ENCODE measurements at places on chromosomes 7 and 10.

- DNase-seq, result no peak
These were observed 209.6 kb downstream of the PTPRN2 start for GRCh38 chr7:158377800-158378623.

DNA sequence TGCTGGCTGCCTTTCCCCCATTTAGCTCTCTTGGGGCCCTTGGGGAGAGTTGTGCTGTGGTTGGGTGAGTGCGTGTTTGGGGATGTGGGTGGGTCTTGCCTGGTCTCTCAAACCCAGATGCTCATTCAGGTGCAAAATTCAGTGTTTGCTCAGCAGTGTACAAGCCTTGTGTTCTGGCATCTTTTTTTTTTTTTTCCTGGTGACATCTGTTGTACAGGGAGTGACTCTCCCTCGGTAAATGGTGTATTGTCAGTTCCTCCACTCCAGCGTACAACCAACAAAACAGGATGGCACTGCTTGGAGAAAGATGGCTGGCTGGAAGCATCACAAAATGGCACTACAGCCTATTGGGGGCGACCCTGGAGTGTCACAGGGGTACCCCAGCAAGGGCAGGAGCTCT lies 75.5 kb downstream of the LRMDA start:
- DNase-seq, result no peak

DNA sequence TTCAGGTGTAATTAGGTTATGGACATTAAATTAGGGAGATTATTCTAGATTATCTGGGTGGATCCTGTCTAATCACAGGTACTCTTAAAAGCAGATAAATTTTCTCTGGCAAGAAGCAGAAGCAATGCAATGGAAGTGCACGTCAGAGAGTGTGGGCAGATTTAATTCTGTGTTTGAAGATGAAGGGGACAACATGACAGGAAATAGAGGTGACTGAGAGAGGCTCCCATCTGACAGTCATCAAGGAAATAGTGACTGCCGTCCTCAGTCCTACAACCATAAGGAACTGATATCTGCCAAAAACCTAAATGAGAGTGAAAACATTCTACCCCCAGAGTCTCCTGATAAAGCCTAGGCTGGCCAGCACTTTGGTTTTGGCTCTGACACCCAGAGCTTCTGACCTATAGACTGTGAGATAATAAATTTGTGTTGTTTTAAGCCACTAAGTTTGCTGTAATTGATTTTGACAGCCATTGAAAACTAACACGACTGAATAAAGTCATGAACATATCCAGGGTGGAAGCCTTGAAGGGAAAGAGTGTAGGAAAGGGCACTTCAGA lies 30.5 kb upstream of the DDX50 start:
- no peak for DNase-seq

DNA sequence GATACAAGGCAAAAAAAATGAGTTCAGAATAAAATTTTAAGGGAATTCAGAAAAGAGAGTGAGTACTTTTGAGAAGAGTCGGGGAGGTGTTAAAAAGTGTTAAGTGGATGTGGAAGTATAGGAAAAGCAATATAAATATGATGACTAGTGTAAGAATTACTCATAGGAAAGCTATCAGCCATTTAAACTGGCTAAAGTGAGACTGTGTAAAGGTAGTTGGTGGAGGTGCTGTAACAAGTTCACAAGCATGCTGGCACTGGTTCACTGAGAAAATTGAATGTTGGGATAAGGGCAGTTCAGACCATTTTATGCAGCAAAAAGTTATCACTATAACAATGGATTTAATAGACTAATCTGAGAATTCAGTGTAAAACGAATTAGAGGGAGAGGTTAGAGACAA lies 179.0 kb upstream of the DKK1 start:
- DNase-seq, result no peak

GRCh38 chr10:49332333-49332732 lies 33.4 kb downstream of the C10orf71 start:
- DNase-seq, result peak; percentile 52

DNA sequence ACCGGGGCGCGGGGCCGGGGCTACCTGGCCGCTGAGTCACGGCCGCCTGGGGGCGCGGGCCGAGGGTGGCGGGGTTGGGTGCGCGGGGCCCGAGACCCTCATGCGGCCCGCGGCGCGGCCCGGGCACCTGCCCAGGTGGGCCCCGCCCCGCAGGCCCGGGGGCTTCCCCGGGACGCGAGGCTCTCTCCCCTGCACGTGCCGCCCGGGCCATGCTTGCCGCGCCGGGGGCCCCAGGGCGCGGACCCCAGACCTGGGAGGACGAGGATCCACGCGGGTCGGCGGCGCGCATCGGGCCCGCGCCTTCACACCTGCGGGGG lies 402 bp downstream of the MAFK start:
- no peak for DNase-seq

GRCh38 chr10:42943025-42943818 lies 133.6 kb upstream of the RET start:
- DNase-seq, result peak; percentile 40

GRCh38 chr10:105187243-105187642 lies 546.2 kb downstream of the SORCS3 start:
- DNase-seq, result no peak

DNA sequence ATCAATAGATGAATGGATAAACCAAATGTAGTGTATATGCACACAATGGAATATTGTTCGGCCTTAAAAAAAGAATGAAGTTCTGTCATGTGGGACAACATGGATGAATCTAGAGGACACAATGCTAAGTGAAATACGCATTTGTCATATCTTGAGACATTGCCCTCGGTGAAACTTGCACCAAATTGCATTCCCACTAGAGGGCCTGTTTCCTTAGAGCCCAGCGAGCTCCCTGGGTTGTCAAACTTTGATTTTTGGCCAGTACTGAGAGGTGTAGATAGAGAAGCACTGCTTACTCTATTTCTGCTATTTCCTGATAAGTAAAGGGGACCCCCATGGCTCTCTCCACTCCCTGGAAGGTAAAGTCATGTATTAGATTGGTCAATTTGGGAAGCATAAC lies 157.1 kb downstream of the GPAM start:
- DNase-seq, result no peak

- DNase-seq, result no peak
These were observed 24.9 kb downstream of the ZNF37A start for GRCh38 chr10:38119038-38119437.

DNA sequence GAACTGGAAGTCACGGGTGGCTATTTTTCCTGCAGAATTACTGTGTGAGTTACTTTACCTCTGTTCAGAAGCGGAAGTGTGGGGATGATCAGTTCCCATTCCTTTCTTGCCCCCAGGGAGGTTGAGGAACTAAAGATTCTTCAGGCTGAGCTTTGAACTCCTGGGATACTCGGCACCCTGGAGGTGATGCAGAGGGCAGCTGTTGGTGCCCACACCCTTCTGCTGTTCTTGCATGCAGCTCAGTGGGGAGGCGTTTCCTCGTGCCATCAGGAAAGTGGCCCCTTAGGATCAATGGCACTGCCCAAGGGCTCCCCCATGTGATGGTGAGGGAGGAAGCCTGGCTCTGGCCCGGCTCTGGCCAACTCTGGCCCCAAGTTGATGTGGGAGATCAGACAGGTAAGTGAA lies 44.7 kb upstream of the MXI1 start:
- DNase-seq, result peak; percentile 41

DNA sequence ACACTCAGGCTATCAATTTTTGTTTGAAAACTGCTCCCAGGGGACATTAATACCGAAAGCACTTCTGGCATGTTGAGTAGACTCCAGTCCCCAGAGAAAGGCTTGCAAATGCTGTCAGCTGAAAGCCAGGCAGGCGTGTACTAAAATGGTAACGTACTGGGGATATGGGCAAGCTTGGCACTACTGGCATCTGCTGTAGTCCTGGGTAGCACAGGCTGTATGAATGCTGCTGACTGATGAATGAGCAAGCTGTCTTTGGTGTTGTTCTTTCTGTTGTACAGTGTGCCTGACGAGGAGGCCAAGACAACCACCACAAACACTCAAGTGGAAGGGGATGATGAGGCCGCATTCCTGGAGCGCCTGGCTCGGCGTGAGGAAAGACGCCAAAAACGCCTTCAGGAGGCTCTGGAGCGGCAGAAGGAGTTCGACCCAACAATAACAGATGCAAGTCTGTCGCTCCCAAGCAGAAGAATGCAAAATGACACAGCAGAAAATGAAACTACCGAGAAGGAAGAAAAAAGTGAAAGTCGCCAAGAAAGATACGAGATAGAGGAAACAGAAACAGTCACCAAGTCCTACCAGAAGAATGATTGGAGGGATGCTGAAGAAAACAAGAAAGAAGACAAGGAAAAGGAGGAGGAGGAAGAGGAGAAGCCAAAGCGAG lies 53.5 kb upstream of the AGBL3 start:
- peak; percentile 97 for DNase-seq

GRCh38 chr7:601036-601594 lies 81.5 kb upstream of the PDGFA start:
- DNase-seq, result peak; percentile 77

DNA sequence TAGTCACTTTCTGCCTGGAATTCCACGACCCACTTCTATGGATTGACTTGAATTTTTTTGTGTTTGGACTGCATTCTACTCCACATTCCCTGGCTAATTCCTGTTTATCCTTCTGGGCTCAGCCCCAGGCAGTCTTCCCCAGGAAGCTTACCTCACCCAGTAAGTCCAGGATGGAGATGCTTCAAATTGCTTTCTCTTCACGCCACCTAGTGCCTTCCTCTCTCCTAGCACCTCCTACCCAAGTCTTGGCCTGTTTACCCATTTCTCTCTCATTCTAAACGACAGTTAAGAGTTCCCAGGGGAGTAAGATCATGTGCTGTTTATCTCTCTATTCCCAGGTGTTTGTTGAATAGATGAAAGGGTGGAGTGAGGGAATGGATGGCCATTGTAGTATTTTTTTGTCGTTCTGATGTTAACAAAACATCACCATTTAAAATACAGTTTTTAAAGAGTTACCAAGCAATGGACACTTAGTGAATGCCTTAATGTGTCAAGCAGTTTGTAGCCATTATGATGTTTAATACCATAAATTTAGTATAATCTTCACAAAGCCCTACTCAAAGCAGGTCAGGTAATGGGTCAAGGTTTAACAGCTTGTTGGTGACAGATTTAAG lies 45.5 kb upstream of the TARP start:
- no peak for DNase-seq

DNA sequence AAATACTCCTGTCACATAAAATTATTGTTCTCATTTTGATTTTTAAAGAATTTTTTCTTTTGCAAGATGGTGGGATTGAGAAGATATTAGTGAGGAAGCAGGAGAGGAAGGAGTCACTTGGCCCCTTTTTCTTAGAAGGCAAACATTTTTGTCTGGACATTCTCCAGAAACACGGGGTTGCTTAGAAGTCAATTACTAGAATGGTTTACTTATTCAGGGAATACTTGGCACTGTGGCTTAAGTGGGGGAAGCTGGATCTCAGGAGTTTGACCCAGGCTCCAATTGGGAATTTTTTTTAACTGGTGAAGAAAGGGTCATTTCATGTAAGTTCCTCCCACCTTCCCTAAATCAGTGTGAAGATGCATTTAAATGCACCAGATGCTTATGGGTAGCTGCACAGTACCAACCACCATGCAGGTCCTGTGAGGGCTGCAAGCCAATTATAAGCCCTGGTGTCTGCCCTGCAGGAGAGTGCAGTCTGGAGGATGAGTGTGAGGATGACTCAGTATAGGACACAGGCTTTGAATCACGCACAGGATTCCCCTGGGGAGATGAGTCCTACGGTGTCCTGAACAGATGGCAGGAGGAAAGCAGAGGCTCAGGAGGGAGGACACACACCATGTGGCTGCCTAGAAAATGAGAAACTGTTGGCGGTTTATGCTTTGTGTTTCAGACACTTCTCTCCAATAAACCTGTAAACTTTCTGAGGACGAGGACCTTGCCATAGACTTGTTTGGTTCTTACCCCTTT lies 299.1 kb downstream of the PLXNA4 start:
- DNase-seq, result no peak

- DNase-seq, result peak; percentile 47
These were observed 61.5 kb upstream of the NANOS1 start for GRCh38 chr10:118968060-118968459.

GRCh38 chr7:6026820-6027311 lies 4.3 kb upstream of the ANKRD61 start:
- no peak for DNase-seq

- DNase-seq, result no peak
These were observed 595.5 kb upstream of the PFKP start for GRCh38 chr10:2471811-2472210.

DNA sequence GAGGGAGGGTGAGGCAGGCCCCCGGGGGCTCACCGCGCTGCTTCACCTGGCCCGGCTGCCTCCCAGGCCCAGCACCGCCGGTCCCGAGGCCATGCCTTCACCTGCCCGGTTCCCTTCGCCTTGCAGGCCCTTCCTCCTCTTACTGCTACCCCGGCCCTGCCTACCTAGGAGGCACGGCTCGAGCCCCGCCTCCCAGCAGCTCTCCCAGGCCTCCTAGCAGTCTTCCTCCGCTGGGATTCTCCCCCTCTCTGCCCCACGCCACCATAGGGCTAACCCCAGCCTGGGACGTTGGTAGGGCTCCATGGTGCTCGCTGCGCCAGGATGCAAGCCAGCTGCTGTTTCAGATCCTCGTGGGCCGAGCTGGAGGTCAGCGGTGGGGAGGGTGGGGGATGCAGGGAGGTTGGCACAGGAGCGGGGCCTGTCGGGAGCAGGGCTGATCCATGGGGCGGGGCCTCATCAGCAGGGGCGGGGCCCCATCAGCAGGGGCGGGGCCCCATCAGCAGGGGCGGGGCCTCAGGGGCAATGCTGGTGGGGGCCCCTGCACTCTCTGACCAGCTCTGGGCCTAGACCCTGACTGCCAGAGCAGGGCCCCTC lies 63.3 kb downstream of the RASGEF1A start:
- no peak for DNase-seq

- no peak for DNase-seq
These were observed 4.2 kb downstream of the FGFR2 start for GRCh38 chr10:121594076-121594475.

DNA sequence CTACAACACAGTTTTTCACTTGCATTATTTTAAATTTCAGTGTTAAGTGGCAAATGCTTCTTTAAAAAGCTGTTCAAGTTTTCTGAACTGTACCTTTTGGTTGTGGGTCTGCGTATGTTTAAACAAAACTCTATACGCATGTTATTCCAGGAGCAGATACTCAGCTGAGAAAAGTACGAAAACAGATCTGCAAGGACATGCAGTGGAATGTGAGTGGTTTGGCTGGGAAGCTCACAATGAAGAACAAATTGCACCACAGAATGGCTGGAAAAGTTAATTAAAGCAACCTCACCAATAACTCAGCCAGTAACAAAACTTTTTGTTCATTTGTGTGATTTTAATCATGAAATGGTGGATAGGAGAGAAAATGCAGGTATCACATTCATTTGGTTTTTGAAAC lies 17.6 kb downstream of the GLI3 start:
- DNase-seq, result no peak

GRCh38 chr10:34889004-34889869 lies 74.1 kb upstream of the PARD3 start:
- no peak for DNase-seq

GRCh38 chr10:44311563-44312051 lies 73.3 kb downstream of the CXCL12 start:
- no peak for DNase-seq

DNA sequence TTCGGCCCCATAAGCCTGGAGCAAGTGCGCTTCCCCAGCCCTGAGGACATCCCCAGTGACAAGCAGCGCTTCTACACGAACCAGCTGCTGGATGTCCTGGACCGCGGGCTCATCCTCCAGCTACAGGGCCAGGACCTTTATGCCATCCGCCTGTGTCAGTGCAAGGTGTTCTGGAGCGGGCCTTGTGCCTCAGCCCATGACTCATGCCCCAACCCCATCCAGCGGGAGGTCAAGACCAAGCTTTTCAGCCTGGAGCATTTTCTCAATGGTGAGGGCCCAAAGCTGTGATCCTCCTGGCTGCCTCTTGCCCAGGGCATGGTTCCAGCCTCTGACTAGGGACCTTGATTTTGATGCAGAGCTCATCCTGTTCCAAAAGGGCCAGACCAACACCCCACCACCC lies 10.1 kb downstream of the IRF5 start:
- no peak for DNase-seq

GRCh38 chr7:137086896-137087295 lies 218.4 kb downstream of the CHRM2 start:
- DNase-seq, result no peak

Measured in coronary artery (tissue), 2 donors.